Stomach (tissue), 19 donors: ENCODE measurements at places on chromosomes 12 and 14. TPM values are rescaled to one million over a fixed set of nuclear protein-coding genes. Genes with fewer than 3 reads are reported as not detected.

DNA sequence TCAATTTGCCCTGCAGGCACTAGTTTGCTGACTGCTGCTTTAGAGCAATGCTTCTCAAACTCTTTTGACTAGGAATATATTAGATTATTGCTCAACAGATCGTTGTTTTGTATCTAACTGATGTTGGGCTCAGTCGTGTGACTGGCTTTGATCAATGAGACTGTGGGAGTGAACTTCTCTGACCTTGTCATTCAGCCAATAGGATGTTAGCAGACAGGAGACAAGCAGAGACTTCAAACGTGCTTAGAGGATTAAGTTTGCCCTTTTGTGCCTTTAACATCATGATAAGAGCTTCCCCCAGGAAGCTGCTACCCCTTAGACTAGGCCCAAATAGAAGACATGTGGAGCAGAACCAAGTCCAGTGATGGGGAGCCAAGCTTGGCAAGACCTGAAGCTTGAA lies 76.7 kb upstream of the ELK3 start:
- no peak for DNase-seq

Gene SDR9C7
- not detected for total RNA-seq

DNA sequence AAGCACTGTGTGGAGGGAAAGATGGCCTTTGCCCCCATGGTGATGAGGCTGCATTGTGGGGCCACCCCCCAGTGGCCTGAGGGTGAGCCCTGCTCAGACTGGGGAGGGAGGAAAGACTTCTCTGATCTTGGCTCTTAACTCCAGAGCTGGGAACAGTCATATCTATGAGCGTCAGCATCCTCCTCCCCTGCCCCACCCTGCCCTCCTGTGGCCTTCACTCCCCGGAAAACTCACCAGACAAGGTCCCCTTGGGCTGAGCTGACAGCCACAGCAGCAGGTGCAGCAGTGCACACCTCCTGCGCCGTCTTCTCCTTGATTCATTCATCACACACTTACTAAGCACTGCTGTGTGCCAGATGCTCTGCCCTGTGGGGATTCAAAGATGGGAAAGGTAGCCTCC lies 98.8 kb downstream of the B4GALNT3 start:
- no peak for DNase-seq

Gene DTX1
- total RNA-seq = 2.7 TPM

Gene FGD6
- 15.4 TPM for total RNA-seq

DNA sequence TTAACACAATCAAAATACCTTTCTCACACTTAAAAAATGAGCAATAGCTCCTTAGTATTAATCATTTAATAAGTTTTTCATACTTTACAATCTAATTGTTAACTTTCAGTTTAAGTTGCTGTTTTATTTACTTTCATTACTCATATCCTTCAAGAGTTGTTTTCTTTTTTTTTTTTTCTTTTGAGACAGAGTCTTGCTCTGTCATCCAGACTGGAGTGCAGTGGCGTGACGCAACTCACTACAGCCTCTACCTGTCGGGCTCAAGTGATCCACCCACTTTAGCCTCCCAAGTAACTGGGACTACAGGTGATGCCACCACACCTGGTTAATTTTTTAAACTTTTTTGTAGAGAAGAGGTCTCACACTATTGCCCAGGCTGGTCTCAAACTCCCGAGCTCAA lies 16.1 kb downstream of the ZBTB1 start:
- no peak for DNase-seq

DNA sequence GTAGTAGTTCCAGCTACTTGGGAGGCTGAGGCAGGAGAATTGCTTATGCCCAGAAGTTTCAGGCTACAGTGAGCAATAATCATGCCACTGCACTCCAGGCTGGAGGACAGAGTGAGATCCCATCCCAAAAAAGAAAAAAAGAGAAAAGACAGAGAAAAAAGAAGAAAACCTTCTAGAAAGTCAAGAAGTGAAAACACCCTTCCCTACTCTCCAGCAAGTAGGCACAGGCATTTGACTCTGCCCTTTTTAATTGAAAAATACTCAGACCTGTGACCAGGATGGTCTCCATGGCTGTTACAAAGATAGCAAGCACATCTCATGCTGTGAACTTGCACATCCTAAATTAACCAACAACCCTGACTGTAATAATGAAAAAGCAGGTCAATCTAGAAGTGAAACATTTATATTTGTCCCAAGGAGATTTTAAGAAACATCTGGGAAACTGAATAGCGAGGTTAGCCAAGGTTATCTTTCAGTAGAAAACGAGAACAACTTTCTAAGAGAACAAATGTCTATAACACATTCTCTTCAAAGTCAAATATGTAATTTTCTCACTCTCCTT lies 2.0 kb downstream of the TMTC1 start:
- no peak for DNase-seq

Gene ZNF410
- total RNA-seq = 83.0 TPM

- DNase-seq = no peak
These were observed 71.3 kb downstream of the SUSD6 start for GRCh38 chr14:69682621-69683263.

DNA sequence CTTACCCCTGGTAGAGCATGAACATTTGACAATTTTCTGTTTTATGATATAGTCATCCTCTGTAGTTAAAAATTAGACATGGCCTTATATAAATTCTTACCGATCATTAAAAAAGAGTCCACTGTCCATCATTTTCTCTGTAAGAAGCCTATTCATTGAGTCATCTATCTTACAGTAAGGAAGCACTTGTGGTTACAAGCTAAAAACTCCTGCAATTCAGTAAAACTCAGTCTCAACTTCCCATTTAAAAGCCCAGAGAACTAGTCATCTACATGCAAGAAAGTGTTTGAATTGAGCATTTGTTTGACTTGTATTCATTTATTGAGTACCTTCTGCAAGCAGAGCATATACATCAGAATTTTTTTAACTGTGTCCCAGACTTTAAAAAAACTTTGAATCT lies 63.3 kb downstream of the GTF2A1 start:
- no peak for DNase-seq

GRCh38 chr12:32651151-32651955 lies 27.7 kb upstream of the DNM1L start:
- no peak for DNase-seq

- DNase-seq = no peak
These were observed 421.8 kb upstream of the PDE3A start for GRCh38 chr12:19946550-19946949.

Gene CCDC177
- not detected for total RNA-seq

Gene KERA
- not detected for total RNA-seq

GRCh38 chr12:124664395-124665111 lies 97.1 kb upstream of the NCOR2 start:
- no peak for DNase-seq

DNA sequence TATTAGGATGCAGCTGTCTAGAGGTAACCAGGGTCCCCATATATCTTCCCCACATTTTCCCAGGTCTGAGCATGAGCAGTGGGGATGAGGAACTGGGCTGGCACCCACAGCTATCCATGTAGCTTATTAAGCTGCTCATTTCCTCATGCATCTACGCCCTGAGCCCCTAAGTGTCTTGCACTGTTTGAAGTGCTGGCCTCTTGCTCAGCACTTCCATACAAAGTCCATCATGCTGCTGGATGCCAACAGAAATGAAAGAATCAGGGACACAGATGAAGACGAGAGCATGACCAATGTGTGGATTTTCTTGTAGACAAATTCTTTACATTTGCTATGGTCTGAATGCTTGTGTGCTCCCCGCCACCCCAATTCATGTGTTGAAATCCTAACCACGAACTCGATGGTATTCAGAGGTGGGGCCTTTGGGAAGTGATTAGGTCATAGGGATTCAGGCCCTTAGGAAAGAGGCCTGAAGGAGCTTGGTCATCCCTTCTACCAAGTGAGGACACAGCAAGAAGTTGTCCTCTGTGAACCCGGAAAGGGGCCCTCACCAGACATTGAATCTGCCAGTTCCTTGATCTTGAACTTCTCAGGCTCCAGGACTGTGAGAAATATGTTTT lies 54.5 kb downstream of the C12orf75 start:
- no peak for DNase-seq

Gene CNTN1
- total RNA-seq = 28.6 TPM

Gene AVPR1A
- 4.1 TPM for total RNA-seq

Gene SIX1
- 0.73 TPM for total RNA-seq

DNA sequence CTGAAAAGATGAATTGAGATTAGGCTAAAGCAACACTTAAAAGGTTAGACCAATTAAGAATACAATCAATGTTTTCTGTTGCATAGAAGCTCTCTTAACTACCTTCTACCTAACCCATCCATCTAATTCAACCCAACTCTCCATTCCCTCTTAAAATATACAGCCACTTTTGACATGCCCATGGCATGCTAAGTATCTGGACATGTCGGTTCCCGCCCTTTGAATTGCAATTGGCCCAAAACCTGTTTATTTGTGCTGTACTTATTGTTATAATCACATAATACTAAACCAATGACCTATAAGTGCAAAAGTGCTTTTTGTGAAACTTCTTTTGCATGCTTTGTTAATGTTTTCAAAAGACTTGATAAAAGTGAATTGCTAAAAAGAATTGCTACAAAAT lies 37.6 kb upstream of the APPL2 start:
- DNase-seq = no peak

- peak; percentile 64 for DNase-seq
These were observed 16.4 kb upstream of the PUS1 start for GRCh38 chr12:131912518-131913274.

Gene IAPP
- not detected for total RNA-seq

DNA sequence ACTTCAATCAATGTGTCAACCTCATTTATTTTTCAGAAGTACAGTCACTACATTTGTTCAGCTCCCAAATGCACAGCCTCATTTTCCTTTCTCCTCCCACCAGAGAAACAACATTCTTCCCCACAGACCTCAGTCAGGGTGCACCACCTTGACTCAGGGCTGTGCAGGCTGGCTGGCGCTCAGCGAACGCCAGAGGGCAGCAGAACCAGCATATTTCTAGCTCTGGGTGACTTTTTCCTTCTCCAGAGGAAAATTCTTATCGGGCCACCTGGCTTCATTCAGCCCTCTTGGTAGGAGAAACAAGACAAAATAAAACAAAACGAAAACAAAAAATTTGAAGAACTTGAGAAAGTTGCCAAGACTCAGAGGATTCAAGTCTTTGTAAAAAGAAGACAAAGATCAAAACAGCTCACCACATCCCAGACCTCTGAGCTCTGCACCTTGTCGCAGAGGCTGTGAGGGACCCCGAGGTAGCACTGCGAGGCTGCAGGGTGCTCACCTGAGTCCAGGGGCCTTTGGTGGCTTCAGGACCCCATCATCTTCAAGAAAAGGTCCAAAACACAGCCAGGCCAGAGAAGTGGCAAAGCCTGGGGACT lies 33.7 kb downstream of the PAH start:
- DNase-seq = peak; percentile 60

GRCh38 chr14:65356327-65356836 lies 56.1 kb upstream of the FUT8 start:
- DNase-seq = peak; percentile 72

- no peak for DNase-seq
These were observed 8.0 kb downstream of the MMP17 start for GRCh38 chr12:131836193-131836592.

Gene PTHLH
- 2.8 TPM for total RNA-seq

- no peak for DNase-seq
These were observed 336.9 kb downstream of the DUSP6 start for GRCh38 chr12:89015419-89015818.

Gene KRT3
- total RNA-seq = not detected

DNA sequence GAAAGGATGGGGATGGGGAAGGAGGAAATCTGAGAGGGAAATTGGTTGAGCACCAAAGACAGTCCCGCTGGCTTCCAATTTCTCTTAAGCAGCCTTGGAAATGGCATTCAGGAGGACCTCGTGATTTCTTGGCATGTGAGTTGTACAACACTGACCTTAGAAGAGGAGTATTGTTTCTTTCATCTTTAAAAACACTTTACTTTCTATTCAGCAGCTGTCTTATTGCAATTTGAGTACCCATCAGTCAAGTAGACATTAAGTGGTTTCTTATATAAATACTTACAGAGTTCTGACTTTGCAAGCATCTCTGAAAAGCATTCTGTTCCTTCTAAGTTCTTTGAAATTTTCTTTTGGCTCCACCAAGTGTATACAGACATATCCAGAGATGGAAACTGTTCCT lies 83.2 kb downstream of the LMNTD1 start:
- DNase-seq = no peak

DNA sequence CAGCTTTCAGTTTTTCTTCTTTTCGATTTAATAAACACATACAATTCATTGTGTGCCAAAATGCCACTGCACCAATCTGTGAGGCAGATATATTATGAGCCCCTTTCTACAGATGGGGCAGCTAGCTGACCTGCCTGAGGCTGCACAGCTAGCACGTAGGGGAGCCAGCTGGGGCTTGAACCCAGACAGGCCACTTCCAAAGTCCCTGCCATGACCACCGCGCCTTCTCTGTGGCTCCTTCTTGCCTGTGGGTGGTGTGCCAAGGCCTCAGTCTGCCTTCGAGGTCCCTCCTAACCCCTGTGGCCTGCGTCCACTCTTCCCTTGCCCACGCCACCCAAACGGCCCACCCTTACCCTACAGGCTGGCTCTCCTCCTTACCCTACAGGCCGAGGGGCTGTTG lies 16.2 kb downstream of the FAM222A start:
- DNase-seq = no peak

Gene RAPGEF3
- 114 TPM for total RNA-seq

Gene GLIPR1
- 6.8 TPM for total RNA-seq

Gene NGB
- total RNA-seq = 0.18 TPM

Gene RNASE3
- not detected for total RNA-seq

Gene PRB2
- total RNA-seq = not detected

Gene CCDC85C
- 10.5 TPM for total RNA-seq

Gene PLXNC1
- total RNA-seq = 4.1 TPM

DNA sequence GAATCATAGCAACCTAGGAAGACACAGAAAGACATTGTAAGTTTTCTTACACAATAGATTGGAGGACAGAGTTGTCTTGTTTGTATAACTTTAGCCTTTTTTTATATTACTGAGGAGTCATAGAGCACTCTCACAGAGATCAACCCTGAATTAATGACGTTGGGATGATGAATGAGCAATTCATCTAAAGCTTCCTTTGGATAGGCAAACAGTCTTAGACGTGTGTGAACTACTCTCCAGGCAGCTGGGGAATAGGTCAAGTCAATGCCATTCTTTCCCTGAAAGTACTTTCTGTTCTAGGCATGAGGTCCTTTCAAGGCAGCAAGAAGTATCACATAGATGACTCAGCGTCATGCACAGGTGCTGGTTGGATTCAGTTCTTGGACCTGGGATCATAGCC lies 369.1 kb upstream of the NOVA1 start:
- no peak for DNase-seq

DNA sequence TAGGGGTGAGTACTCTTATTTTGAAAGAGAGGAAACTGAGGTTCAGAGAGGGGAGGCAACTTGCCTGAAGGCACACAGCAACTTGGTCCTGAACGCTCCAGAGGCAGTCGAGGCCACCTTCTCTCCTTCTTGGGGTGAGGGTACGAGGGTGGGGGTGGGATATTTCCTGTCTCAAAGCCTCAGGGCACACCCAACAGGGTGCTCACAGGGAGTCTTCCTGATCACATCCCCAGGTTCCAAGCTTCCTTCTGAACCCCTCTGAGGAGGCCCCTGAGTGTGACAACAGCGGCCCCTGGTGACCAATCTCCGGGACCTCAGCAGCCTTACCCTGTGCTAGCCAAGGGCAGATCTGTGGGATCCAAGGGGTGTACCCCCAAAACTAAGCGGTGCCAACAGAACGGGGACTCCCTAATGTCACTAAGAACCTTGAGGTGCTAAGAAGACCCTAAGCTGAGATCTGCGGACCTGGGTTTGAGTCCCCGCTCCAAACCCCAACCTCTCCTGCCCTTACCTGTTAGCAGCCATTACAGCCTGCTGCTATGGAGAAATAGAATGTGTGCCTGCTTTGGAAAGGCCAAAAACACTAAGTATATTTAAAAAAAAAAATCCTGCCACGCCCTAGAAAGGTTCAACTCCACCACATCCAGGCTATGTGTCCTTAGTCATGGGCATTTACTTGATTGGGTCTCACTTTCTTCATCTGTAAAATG lies 57.9 kb downstream of the TRPV4 start:
- peak; percentile 90 for DNase-seq

- no peak for DNase-seq
These were observed 130.6 kb upstream of the MDM1 start for GRCh38 chr12:68462803-68463202.
